Dermis microvascular lymphatic vessel endothelial cell (primary cell): ENCODE measurements at places on chromosomes 7 and 10. TPM values are rescaled to one million over a fixed set of nuclear protein-coding genes. Genes with fewer than 3 reads are reported as not detected.
A peak's percentile ranks its signal among the peaks of the same experiment; 100 is the strongest.

Gene TRPV5
- not detected in 2 replicates for total RNA-seq

Gene SPOCK2
- total RNA-seq = 1.9 and 6.2 TPM in 2 replicates

Gene CLDN4
- under 0.01 and 0.25 TPM in 2 replicates for total RNA-seq

Gene GBX1
- not detected in 2 replicates for total RNA-seq

Gene CRCP
- total RNA-seq = 21.4 and 25.5 TPM in 2 replicates

Gene AASS
- 15.9 and 19.0 TPM in 2 replicates for total RNA-seq

Gene UNCX
- not detected in 2 replicates for total RNA-seq

Gene TMEM72
- not detected in 2 replicates for total RNA-seq

Gene CRYGN
- not detected in 2 replicates for total RNA-seq

Gene LIPM
- not detected in 2 replicates for total RNA-seq

GRCh38 chr7:56092789-56093531 lies at the start of gene PHKG1:
Gene PHKG1 (minus strand): TSS chr7:56092952. CDS start chr7:56088941, 4,011 bp downstream.
- peak; percentile 64 for DNase-seq

DNA sequence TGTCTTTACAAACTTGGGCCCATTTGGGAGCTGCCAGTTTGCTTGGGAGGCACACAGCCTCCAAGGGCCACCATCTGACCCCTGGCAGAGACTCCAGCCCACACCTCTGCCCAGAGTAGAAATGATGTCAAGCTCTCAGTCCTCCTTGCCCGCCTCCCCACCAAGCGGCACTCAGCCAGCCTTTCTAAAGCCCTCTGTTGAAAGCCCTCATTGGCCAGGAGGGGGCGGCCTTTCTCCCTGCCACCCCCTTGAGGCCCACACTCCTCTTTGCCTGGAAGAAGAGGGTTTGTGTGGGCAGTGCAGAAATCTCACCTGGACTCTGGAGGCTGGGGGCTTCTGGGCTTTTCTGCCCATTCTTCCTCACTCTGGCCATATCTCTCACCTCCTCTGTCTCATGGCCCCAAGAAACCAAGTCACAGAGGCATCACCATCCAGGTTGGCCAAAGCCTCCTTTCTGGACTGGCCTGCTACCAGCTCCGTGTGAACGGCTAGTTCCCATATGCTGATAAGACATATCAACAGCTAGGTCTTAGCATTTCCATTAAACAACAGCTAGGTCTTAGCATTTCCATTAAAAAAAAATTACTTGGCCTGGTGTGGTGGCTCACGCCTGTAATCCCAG lies 36.1 kb downstream of the UBTD1 start:
- DNase-seq = no peak

DNA sequence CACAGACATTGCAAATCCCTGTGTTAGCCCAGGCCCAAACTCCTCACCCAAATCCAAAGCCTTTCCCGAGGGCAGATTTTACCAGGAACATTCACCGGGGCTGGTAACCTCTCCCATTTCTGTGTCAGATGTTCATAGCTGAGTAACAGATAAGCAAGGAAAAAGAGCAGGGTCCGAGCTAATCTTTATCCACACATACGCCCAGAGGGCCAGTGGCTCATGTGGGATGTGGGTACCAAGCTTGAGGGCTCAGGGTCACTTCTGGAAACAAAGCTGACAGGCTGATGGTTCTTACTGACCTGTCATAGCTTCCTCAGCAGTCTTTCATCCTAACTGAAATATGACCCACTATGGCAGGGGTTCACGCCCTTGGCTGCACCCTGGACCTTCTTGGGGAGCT lies 39.8 kb downstream of the HBP1 start:
- no peak for DNase-seq

DNA sequence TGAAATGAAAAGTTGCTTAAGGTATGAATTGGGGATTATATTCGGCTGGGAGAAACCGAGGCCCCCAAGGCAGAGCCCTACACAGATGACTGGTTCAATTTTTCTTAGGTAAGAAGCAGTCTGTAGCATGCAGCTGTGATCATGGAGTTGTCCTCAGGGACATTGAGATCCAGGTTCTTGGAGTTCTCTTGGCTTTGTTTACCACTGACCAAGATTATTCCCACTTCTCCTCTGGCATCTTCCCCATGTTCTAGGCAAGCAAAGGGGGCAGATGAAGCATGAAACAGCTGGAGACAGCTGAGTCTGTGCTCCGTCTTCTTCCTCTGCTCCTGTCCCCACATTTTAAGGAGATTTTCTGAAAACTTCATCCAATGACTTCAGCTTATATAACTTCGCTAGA lies 129.5 kb upstream of the BMPER start:
- no peak for DNase-seq

GRCh38 chr10:35925493-35925892 lies 283.4 kb upstream of the FZD8 start:
- peak; percentile 15 for DNase-seq

DNA sequence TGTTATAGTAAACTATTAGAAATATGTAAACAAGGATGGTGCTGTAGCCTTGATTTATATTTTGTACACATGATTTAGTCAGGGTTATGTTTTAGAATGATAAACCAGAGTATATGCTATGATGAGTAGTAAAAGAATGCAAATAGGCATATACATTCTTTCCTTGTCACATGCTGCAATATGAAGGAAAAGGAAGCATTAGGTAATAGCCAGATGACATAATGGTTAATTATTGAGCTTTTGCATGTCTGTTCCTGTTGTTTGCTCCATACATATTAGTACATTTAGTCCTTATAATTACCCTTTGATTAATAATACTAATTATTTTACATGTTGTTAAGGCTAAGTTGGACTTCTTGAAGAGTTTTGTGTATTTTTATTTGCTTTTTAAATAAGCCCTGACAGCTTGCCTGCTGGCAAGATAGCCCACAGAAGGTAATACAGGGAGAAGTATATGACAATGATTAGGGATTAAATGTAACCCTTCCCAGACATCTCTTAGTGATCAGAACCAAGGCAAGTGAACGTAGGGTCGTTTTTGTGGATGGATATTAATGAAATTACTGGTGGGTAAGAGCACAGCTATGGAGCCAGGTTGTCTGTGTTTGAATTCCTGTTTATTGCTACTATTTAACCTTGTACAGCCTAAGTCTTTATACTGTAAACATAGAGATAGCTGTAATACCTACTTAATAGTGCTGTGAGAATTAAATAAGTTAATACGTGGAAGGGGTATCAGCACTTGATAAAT lies 68.4 kb downstream of the PHTF2 start:
- DNase-seq = peak; percentile 37

GRCh38 chr7:101828301-101829020 lies 11.0 kb downstream of the CUX1 start:
- DNase-seq = no peak

DNA sequence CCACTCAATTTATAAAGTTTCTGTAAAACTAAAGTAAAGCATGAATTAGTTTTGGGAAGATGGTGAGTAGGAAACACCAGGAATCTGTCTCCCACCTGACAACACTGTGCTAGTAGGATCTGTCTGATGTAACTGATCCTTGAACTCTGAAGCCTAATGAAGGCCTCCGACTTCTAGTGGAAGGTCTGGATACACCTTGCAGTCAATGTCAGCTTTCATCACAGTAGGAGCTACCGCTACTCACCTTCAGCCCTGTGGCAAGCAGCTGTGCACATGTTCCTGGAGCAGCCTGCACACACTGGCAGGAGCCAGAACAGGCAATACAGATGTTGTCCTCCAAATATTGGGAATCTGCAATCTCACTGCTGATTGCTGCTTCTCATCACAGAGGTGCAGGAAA lies 471.4 kb downstream of the PTPRN2 start:
- DNase-seq = no peak

- no peak for DNase-seq
Observed at GRCh38 chr10:129958148-129958628, 5.9 kb downstream of the EBF3 start.

DNA sequence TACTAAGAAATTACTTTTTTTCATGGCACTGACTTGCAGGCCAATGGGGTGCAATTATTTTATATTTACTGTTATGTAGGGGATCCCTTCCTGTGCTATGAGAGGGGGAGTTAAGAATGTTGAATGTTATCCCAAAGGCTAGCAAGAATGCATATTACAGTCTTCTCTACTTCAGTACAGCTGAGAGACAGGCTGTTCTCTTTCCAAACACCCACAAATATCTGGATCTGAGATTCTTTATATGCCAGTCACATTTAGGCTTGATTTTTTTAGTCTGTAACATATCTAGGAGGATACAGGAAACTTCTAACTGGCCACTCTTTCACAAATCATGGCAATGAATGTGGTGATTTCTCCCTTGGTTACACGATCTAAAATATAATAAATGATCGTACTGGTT lies 266.4 kb upstream of the FZD8 start:
- no peak for DNase-seq

DNA sequence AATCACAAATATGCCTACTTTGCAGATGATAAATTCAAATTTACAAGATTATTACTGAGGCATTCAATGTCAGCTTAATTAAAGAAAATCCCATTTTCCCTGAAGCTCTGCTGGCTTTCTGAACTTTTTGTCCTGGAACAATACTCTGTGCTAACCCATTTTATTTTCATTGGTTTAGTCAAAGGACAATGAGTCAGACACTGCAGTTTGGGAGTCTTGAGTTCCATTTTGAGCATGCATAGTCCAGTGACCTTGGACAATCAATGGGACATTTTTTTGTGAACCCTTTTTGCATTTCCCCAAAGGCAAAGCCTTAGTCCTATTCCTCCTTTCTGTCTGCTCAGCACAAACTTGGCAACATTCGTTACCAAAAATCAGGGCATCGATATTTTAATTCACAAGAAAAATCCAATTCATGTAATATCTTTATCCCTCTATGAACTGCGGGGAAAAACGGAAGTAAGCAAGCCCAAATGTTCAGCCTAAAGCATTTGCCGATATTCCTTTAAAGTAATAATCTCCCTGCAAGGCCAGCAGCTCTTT lies 339.8 kb downstream of the RNLS start:
- DNase-seq = no peak

GRCh38 chr10:117486606-117487005 lies 55.9 kb upstream of the EMX2 start:
- DNase-seq = no peak

GRCh38 chr10:60141896-60142559 lies 235.7 kb upstream of the CCDC6 start:
- DNase-seq = no peak

DNA sequence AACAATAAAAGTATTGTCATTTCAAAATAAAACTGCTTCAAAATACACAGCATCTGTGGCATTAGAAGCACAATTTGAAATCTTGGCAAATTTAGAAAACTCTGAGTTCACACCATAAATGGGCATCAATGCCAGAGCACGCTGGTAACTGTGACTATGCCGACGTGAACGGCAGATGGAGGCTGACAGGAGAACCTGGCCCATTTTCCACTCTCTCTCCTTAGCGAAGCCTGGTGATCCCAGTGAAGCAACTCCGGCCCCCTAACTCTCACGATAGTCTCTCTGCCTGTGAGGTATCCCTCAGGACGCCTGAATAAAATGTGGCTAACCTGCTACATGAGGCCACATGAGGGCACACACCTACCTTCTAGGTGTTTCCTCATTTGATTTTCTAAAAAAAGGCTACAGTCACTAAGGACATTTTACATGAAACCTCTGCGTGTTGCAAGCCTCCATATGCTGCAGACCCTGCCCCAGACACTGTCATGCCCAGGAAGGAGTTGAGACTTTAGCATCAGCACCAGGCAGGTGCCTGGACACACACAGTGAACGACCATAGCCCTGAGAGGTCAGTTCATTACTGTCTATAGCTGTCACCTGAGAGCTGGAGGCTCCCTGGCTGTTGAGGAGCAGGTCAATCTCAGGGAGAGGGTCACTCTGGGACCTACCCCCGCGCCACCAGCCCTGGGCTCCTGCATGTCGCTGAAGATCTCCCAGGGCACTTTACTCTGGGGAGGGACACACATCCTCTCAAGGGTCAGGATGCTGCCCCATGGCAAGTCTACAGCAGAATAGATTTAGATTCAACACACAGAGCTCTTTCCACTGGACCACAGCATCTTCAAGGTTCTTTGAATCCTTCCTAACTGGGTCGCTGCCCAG lies 62.9 kb upstream of the CAMK2B start:
- no peak for DNase-seq

- DNase-seq = no peak
Observed at GRCh38 chr7:45718464-45719330, 144.5 kb downstream of the ADCY1 start.

DNA sequence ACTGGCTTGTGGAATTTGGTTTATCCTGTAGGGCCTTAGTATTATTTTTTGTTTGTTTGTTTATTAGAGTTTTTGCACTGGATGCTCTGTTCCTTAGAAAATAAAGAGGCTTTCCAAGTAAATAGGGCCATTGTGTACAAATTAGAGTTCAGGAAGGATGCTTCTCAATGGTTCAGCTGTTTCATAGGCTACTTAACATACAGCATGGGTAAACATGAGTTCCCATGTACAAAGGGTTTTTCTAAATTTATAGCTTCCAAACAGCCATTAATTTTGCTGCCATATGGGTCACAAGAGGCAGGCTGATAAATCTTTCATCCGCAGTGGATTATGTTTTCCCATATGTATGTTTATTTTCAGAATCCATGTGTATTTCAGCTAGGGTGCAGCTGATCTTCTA lies 121.6 kb upstream of the WDR11 start:
- no peak for DNase-seq

DNA sequence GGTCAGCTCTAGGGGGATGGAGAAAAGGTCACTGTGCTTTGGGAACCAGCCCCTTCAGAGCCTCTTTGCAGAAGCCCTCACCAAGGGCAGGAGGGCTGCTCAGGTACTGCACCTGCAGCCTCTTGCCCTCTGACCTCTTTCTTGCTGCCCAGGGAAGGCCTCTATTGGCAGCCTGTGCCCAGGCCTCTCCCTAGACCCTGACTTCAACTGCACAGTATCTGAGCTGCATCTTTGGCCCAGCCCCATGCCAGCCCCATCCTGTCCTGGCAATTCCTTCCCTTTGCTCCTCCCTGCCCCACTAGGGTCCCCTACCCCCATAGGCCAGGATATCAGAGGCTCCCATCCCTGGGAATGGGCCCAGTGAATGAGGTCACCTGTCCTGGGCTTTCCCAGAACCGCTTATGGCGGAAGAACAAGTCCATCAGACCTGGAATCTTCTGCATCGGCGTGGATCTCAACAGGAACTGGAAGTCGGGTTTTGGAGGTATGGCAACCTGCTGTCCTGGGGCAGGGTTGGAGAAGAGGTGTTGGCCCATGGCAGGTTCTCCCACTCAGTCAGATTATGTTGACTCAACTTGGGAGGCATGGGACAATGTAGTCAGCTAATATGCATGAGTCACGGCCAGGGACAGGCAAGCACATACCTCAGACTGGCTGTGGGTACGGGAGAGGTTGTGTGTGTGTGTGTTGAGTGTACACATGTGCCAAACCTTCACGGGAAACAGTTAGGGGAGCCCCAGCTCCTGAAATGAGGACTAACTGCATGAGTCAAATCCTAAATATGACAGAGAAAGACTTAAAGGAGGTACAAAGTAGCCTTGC lies 17.1 kb upstream of the CPA1 start:
- DNase-seq = no peak

GRCh38 chr7:51518646-51519045 lies 202.0 kb upstream of the COBL start:
- no peak for DNase-seq

GRCh38 chr7:102101926-102102325 lies 184.7 kb upstream of the SH2B2 start:
- no peak for DNase-seq

GRCh38 chr10:50972591-50972990 lies 87.2 kb upstream of the A1CF start:
- no peak for DNase-seq

- DNase-seq = no peak
Observed at GRCh38 chr7:115232041-115232440, 310.1 kb downstream of the MDFIC start.
